ENCODE measurements at places on chromosomes 11 and 22.

DNA sequence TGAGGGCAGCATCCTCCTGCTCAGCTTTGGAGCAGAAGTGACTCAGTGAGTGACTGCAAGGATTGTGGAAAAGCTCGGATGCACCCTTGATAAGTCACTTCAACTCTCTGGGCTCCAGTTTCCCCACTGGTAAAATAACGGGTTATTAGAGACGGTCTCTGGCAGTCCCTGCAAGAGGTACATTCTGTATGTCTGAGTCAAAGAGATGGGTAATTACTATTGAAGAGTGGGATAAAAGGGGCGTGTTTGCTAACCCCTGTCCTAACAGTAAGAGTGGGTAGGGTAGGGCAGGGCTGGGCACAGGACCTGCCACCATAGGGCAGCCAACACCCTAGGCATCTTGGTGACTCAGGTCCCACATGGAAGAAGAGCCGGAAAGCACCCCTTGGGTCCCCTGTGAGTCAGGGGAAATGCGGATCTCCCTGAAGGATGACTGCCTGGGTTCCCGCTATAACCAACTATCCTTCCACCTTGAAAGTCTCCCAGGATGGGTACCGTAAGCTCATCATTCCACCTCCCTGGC lies 7.3 kb upstream of the AHNAK start:
- peak; percentile 55 for DNase-seq

- no peak for DNase-seq
Observed at GRCh38 chr22:44393066-44393465, 80.3 kb upstream of the SHISAL1 start.

DNA sequence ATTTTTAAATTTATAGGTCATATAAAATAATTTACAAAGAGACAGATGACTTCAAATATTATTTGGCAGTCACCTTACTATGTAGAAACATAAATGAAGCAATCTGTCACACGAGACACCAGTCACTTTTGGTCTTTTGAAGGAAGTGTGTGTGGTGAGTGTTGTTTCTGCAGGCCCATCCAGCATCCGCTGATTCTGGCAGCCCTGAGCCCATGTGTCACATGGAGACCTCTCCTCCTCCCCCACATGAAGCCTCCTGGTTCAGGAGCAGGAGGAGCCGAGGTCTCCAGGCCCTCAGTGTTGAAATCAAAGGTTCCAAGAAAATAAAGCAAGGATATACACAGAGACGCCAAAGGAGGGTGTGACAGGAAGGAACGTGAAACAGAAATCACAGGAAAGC lies 60.1 kb downstream of the ARFGAP3 start:
- DNase-seq = no peak

GRCh38 chr11:86987679-86988078 lies 32.5 kb upstream of the FZD4 start:
- DNase-seq = no peak

- no peak for DNase-seq
Observed at GRCh38 chr11:46160100-46160499, 38.8 kb upstream of the PHF21A start.

GRCh38 chr11:72191961-72192381 lies at the start of gene FOLR1:
Gene FOLR1 (plus strand): TSS chr11:72192140. CDS start chr11:72192174, 34 bp downstream.
- no peak for DNase-seq

DNA sequence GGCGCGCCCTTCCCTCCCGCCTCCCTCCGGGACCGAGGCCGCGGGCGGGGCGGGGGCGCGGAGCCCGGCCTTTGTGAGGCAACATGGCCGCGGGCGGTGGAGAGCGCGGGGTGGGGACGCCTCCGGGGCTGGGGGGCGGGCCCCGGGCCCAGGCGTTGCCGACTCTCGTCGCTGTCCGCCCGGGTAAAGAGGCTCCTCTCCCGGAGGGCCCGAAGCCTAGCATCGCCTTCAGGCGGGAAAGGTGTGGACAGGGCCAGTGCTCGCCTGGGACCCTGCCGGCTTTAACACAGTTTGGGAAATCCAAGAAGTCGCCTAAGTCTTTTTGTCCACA lies 369 bp downstream of the DGCR8 start:
- DNase-seq = peak; percentile 62

DNA sequence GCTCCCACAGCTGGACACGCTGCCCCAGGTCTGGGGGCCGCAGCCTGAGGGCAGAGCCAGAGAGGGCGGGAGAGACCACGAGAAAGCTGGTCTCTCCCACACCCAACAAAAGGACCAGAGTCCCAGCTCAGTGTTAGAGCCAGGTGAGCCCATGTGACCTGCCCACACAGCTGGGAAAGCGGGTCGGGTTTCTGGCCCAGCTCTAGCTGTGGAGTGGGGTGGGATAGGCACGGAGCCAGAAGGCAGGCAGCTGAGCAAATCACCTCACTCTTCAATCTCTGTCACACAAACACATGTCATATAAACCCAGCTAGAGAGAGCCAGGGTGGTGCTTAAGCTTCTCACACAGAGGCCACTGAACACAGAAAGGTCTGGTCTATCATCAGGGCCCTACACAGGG lies 7.8 kb upstream of the EIF3D start:
- no peak for DNase-seq

Measured in natural killer cell (primary cell).